ENCODE measurements at places on chromosomes 7 and 10.

DNA sequence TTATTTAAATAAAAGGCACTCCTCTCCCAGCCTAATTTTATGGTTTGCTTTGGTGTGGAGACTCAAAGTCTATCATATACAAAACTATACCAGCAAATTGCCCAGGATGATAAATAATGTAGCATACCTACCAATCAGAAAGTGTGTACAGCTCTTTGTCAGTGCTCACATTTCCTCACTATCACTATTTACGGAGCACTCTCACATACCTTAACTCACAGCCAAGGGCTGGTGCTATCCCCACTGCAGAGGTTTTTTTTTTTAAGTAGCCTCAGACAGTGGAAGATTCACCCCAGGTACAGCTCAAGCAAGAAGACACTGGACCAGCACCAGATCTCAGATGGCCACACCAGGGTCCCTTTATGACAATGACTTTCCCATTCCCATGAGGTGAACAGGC lies 2.5 kb downstream of the PDLIM1 start:
- no peak for DNase-seq

GRCh38 chr7:129801882-129802281 lies 150.9 kb downstream of the UBE2H start:
- DNase-seq = no peak

DNA sequence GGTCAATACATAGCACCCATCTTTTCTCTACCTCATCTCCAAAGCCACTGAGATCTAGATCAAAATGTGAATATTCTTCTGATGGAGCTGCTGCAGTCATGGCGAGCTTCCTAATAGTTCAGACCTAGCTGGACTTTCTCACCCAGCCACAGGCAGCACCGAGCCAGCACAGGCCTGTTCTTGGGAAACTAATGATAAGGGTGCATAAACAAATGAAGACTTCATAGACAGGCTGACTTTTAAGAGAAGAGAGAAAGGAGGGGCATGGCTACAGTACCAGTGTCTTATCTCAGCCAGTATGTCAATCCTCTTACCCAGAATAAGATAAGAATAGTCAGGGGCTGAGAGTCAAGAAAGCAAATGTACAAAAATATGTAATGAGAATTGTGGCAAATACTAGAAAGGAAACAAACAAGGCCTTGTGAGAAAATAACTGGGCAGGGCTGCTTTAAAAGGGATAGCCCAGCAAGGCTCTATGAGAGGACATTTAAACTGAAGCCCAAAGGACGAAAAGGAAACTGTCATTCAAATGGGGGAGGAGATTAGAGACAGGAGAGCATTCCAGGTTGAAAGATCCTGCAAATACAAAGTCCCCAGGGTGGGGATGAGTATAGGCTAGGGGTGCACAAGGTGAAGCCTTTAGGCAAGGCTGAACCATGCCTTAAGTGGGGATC lies 21.8 kb upstream of the CDK14 start:
- DNase-seq = no peak

GRCh38 chr10:36574207-36574606 lies 551.2 kb upstream of the ANKRD30A start:
- no peak for DNase-seq

DNA sequence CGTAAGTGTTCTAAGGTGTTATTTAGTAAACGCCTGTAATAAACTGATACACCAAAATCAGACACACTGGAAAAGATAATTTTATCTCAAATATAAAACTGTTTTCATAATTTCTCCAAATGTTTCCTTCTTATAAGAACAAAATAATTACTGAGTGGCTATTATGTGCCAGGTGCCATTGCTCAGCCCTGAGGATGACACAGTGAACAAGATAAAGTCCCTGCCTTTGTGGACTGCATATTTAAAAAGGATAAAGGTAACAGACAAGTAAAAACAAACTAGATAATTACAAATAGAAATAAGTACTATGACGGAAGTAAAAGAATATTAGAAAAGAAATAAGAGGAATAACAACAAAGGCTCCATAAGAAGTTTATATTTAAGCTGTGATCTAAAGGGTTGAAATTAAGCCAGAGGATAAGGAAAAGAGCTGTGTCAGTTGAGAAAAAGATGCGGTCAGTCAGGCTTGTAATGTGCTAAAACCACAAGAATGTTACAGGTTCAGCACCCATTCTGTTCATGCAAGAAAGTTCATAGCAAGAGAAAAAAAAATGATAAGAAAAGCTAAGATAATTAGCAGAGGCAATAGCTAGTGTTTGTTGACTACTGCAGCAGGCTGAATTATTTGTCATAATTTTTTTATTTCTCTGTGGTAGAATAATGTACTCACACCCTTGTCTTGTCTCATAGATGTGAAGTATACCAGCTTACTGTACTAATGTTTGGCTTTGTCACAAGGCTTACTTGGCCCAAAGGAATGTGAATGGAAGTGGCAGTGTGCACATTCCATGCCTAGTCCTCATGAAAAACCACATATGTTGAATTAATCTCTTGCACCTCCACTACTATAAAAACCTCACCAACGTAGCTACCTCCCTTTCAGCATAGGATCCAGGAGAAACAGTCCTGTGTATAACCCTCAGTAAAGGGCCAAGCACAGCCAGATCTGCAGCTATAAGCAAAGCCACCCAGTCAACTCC lies 75.1 kb downstream of the CRPPA start:
- DNase-seq = peak; percentile 78

GRCh38 chr10:77287647-77288120 lies 349.9 kb downstream of the KCNMA1 start:
- DNase-seq = no peak

DNA sequence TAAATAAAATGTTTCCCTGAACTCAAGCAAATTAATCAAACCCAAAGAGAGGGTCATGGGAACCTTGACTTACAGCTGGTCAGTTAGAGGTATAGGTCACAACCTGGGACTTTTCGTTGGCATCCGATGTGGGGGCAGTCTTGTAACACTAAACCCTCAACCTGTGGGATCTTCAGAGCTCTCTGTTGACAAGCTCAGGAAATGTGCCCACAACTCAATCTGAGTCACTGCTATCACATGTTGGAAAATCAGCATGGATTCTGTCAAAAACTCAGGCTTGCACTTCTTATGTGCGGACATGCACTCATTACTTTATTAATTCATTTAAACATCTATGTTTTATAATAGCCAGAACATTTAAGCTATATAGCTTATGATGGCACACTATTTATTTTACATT lies 424.6 kb upstream of the SORCS1 start:
- DNase-seq = no peak

- no peak for DNase-seq
Measured at GRCh38 chr7:108723381-108723814, 153.7 kb downstream of the DNAJB9 start.

DNA sequence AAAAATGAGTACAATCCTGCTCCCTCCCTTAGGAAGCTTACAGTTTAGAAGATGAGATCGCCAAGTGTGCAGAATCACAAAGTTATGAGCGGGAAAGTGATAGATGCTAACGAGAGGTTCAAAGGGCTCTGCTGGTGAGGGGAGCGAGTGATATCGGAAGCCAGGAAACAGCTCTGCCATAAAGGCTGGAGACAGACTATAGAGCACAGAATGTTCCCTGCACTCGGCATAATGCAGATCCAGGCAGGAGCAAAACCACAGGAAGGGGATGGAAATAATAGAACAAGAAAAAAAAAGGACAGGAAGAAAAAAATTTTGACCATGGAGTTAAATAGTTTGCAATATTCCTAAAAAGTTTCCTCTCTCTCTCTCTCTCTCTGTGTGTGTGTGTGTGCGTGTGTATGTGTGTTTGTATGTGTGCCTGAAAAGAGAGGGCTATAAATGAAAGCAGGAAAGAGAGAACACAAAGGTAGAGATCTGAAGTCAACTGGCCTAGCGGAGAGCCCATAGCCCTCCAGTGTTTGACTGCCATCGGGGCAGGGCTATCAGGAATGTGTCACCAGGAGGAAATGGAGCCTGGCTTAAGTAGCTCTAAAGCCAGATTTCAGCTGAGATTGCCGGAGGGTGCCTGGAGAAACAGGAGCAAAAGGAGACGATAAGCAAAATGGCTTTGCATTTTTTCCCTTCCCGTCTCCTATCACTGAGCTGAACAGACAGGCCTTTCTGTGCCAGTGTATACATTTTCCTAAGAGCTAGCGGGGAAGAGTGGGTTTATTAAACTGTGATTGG lies 175.8 kb upstream of the LYZL1 start:
- no peak for DNase-seq

DNA sequence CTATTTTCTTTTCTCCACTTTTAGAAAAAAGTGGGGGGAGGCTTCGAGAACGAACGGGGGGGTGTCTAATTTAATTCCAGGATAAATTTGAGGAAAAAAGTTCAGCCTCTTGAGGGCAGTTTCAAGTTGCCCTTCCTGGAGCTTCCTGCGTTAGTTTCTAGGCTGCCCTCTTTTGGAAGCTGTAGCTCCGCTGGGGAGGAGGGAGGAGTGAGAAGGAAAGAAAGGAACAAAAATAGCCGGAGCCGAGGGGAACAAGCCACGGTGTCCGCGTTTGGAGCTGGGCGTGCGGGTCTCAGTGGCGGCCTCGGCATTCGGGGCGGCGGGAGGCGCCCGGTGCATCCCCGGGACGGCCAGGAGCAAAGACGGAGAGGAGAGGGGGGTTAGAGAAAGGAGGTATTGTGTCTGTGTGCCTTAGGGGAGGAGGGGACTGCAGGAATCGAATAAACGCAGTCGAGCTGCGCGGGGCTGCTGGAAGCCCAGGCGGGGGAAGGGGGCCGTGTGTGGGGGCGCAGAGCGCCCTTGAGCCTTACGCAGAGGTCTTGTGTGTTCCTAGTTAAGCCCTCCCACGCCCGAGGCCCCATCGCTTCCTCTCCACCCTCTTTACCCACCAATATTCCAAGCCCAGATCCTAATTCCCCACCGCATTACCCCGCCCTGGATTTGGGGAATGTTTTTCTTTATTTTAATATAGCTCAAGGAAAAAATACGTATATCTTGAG lies 2.0 kb upstream of the TNRC18 start:
- DNase-seq = peak; percentile 88

- no peak for DNase-seq
Measured at GRCh38 chr10:31756101-31756728, 172.4 kb downstream of the ARHGAP12 start.

- no peak for DNase-seq
Measured at GRCh38 chr7:50226669-50227068, 77.8 kb upstream of the IKZF1 start.

GRCh38 chr10:770975-771374 lies 81.5 kb upstream of the DIP2C start:
- DNase-seq = no peak

DNA sequence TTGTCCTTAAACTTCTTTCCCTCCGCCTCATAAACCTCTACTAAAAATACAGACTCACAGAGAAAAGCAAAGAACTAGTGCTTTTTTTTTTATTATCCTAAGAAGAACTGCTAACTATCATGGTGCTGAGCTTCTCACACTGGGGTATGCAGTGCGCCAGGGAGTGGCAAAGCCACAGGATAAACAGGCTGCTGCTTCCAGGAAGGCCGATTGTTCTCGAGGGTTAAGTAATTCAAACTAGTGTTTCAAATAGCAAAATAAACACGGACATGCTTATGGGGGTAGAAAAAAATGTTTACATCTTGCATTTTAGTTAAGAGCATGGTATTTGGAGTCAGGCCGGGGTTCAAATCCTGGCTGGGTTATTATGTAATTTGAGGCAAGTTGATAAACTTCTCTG lies 157.0 kb downstream of the TAX1BP1 start:
- DNase-seq = no peak

- DNase-seq = peak; percentile 48
Measured at GRCh38 chr7:30727061-30727945, 24.6 kb upstream of the INMT start.

GRCh38 chr10:37736120-37736519 lies 121.3 kb downstream of the ZNF248 start:
- no peak for DNase-seq

- no peak for DNase-seq
Measured at GRCh38 chr7:27082171-27082570, 13.6 kb downstream of the HOXA1 start.

DNA sequence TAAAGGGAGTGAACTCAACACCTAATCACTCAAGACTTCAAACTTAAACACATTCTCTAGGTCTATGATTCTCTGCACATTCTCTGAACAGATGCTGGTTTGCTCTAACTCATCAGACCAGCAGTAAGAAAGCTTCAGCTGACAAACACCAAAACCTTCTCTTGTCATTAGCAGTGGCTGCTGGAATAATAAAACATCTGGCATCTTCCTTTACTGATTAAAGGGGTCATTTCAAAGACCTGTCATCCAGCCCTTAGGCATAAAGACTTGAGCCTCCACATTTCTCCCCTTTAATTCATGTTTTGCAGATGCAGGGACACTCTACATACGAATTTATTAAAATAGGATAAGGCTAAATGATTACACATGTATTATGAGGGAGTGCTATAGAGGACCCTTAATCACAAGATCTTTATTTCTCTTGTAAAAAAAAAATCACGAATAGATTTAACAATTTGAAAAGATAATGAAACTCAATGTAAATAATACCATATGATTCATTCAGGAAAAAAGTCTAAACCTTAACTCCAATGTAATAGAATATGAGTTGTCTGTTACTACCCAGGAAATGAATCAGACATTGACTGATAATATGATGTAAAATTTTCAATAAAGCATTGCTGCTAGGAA lies 152.4 kb upstream of the GNAI1 start:
- no peak for DNase-seq

DNA sequence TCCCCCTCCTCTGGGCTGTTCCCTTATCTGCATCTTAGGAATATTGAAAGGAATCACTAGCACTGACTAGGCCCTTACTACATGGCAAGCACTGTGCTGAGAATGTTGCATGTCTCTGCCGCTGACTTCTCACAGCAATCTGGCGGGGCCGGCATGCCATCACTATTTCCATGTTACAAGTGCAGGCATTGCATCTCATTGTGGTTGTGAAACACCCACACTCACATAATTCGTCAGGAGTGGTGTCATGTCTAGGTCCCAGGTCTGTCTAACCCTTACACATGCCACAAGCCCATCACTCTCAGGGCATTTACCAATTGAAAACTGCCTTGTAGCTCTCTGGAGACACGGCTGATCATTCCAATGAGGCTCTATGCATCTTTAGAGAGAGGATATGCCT lies 8.5 kb upstream of the IL2RA start:
- DNase-seq = no peak

- no peak for DNase-seq
Measured at GRCh38 chr7:157682946-157683746, 346.3 kb downstream of the DNAJB6 start.

DNA sequence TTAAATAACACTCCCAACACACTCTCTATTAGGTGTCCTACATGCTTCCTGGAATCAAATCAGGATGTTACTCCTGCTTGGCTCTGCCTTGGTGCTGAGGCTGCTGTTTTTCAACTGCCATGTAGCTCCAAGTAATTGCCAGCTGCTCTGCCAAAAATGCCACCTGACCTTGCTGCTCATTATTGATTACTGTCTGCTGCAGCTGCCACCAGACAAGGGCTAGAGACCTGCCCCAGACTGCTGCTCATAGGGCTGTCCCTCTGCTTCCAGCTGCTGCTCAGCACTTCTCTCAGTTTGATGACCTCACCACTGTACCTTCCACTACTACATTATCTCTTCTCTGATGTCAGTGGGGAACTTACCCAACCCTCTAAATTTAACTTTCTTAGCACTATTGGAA lies 102.5 kb downstream of the PCLO start:
- no peak for DNase-seq

DNA sequence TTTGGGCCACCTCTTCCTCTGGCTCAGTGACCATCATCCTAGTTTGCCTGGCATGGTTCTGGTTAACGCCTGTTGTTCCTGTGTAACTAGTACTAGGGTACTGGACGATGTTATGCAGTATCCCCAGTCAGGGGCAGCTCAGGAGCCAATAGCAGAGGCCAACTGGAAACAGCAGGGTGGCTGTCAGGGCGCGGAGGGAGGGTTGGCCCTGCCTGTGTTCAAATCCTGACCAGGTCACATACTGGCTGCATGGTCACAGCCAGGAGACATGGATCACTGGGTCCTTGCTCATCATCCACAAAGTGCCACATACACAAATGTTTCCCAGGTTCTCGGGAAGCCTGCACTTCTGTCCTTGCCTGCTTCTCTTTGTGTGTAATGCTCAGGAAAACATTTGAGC lies 12.3 kb upstream of the RBP3 start:
- DNase-seq = no peak

Measured in KBM-7 (cell line).